ENCODE measurements at places on chromosomes 6 and 20.
A peak's percentile ranks its signal among the peaks of the same experiment; 100 is the strongest.

DNA sequence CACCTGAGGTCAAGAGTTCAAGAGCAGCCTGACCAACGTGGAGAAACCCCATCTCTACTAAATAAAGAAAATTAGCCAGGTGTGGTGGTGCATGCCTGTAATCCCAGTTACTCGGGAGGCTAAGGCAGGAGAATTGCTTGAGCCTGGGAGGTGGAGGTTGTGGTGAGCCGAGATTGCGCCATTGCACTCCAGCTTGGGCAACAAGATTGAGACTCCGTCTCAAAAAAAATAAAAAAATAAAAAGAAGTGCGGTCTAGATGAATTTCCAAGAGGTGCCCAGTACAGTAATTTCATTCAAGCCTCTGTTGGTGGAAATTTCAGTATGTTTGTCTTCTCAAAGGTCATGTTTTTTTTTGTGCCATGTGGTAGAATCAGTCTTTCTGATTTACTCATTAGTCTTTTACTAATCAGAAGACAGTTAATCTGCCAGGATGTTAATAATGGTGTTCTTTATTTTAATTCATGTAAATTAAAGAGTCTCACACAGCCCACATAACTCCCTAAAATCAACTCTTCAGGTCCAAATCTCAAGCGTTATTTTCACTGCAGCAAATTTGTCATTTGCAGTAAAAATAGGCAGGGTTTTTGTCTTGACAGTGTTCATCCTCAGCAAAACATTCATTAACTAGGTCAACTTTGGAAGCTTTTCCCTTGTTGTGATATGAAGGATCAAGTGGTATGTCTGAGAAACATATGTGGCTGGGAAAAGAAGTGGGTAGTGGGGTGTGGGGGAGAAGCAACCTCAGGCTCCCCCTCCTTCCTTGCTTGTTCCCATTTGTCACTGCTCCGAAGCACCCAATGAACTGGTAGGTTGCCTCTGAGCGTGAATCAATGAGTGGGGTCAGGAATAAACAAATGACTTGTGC is 13.3 kb downstream of the TP53INP2 start:
- no peak for DNase-seq

GRCh38 chr6:27026361-27026760 is 221.1 kb upstream of the PRSS16 start:
- DNase-seq: no peak

DNA sequence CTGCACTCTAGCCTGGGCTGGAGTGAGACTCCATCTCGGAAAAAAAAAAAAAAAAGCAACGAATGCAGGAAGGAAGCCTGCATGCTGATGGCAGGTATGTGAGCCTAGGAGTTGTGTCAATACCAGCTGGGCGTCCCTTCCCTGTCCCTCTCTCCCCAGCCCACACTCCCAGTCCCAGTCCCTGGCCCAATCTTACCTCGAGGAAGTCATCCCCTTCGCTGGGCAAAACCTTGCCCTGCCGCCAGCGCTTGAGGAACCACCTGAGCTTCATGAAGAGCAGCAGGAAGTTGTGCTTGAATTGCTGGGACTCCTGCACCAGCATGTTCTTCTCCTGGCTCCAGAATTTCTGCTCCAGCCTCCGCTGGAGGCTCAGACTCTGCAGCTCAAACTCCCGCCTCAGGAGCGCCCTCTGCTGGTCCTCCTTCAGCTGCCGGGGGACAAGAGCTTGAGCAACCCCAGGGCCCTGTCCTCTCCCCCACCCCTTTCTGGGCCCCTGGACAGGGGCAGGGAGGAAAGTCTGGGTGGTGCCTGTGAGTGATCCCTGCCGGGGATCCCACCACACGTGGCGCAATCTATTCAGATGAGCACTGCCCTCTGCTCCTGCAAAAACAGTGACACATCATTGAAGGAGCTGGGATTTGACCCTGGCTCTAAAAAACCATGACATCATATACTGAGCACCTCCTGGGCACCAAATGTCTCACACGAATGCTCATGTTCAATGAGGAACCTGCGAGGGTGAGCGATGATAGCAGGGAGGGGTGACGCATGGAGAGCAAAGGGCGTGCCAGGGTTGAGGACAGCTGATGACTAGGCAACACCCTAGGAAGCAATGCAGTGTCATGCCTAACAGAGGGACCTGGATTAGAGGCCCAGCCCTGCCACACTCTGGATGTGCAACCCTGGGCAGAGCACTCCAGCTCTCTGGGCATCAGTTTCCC is 35.0 kb upstream of the DSN1 start:
- peak; percentile 84 for DNase-seq

GRCh38 chr6:127118298-127119101 is at the start of gene RSPO3:
Gene RSPO3 (plus strand): TSS chr6:127118671. CDS start chr6:127119193, 522 bp downstream.
- DNase-seq: peak; percentile 29

DNA sequence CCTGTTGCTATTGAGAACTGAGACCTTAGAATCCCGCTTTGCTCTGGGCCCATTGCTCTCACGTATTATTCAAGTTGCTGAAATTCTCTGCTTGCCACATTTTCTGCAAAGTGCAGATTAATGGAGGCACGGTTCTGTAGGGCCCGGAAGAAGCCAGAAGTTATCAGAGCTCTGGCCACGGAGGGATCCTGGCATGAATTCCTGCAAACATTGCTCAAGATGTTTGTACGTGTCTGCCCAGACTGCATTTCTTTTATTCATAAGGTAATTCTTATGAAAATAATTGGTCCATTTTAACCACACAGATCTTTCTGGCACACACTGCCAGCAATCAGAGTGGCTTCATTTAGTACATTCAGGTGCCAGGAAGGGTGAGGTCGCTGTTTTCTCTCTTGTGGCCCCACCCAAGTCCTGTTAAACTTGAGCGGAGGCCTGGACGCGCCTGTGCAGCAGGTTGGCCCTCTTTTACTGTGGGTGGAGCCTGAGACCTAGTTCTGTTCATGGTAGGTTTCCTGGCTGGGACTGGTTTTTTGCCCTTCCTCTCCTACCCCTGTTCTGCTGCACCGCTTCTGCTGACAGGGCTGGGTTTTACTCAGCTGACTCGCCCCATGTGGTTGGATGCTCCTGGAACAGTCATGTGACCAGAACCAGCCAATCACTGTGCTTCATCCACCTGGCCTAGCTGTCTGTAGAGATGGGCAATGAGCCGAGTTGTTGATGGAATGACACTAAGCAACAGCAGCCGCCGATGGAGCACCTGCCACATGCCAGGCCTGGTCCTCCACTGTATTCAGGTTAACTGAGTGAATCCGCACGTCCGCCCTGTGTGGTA is 230.2 kb downstream of the CDH4 start:
- DNase-seq: no peak

- DNase-seq: no peak
Observed at GRCh38 chr6:162140251-162140852, 587.2 kb downstream of the PRKN start.

GRCh38 chr6:41200296-41200900 is 551 bp downstream of the TREML2 start:
- DNase-seq: peak; percentile 47

DNA sequence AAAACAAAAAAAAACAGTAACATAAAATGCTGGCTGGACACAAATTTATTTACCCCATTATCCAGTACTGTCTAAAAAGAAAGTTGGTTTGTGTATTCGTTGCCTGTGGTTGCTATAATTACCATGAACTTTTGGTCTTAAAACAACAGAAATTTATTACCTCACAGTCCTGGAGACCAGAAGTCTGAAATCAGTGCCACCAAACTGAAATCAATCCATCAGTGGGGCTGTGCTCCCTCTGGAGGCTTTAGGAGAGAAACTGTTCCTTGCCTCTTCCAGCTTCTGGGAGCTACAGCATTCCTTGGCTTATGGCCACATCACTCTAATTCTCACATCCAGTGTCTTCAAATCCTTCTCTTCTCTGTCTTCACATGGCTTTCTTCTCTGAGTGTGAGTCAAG is 79.4 kb downstream of the SNX5 start:
- no peak for DNase-seq
